Brain microvascular endothelial cell (primary cell): ENCODE measurements at places on chromosomes 1 and 21.

DNA sequence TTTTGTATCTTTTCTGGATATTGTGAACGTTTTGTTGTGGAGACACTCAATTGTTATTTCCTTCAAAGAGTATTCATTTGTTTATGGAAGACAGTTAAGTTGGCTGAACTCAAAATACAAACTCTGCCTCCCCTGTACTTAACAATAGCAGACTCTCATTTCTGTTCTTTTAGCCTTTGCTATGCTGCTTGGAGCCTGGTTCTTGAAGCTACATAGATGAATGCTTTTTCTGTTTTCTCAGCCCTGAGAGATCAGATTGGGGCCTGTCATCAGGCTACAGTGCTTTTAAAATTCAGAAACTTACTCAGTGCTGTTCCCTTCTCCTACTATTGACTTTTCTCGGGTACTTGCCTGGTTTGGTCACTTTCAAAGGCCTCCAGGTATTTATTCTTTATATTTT lies 215.7 kb upstream of the LYPLAL1 start:
- DNase-seq = no peak

GRCh38 chr1:52906135-52906603 lies 15.4 kb downstream of the ECHDC2 start:
- no peak for DNase-seq

- DNase-seq = peak; percentile 46
Measured at GRCh38 chr1:235908742-235909520, 42.2 kb upstream of the LYST start.

- no peak for DNase-seq
Measured at GRCh38 chr21:45852886-45853400, 128.6 kb upstream of the COL6A1 start.

DNA sequence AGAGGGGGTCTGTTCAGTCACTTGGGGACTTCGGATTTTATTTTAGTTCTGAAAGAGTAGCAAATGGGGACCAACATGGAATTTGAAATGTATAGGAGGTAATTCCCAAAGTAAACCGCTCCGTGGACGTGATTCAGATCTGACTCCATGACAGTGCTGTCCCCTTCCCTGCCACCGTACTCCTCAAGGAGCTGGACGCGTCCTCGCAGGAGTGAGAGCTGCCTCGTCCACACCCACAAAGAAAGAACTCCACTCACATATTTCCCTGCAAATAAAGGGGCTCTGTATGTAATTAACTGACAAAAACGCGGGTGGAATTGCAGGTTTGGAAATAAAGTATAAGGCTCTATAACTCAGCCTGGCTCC lies 183.6 kb downstream of the ETS2 start:
- DNase-seq = no peak

DNA sequence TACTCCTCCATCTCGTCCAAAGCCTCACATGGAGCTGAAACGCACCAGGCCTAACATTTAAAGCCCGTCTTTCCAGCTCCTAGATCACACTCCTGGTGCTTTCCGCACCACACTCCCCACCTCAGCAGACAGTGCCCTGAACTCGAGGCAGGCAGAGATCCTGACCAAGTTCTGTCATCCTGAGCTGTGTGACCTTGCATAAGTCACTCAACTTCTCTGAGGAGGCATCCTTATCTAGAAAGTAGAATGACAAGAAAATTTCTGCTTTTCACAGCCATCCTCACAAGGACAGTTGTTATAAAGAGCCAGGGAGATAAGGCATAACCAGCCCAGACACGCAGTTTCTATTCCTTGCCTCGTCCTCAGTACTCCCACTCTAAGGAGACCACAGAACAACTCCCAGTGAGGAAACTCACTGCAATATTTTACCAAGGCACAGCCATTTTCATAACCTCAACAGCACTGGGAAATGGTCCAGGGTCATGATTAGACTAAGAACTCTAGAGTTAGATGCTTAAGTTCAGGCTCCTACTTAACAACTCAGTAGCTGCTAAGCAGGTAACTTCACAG lies 3.1 kb downstream of the LRP8 start:
- no peak for DNase-seq

DNA sequence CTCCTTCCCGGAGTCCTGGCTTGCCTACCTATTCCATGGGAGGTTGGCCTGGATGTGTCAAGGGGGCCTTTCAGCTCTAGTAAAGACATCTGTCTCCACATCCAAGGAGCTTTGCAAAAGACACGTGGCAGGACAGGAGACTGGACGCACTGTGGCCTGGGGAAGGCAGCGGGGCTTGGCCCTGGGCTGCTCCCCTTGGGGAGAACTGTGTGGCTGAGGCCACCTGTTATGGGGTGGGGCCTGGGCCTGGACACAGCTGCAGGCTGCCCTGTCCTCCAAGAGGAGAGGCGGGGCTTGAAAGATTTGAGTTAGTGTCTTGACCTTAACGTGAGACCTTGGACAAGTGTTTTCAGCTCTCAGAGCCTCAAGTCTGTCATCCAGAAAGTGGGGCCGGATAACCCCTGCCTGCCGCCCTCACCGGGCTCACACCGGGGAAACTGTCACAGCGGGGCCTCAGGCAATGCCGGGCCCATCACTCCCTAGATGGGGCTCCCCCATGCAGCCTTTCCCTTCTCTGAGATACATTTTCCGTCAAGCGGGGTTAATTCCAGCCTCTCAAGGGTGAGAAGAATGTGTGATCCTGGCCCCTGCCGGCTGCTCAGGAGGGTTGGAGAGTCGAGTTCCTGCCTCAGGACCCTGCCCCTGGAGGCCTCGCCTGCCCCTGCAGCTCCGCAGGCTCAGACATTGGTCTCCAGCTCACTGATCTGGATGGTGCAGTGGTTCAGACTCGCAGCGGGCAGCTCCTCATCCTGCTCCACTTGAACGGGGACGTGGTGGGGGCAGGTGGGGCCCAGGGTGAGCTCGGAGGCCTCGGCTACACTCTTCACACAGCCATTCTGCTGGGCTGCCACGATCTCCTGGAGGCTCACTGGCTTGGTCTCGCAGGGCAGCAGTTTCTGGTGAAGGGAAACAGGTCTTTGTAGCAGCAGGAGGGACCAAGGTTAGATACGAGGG lies 25.6 kb downstream of the PODN start:
- no peak for DNase-seq

DNA sequence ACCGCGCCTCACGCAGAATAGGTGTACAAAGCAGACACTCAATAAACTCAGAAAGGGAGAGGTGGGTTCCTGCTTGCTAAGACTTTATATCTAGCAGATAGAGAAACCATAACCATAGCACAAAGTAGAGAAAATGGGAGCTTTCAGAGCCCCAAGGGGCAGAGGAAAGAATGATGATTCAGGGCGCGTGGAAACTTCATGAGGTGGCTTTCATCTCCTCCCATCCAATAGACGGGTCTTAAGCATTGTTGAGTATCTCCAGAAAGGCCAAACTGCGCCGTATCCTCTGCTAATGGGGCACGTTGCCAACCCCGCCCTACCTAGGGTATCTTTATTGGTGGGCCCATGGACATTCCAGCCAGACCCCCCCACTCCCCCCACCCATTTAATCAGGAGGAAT lies 778 bp upstream of the MIXL1 start:
- DNase-seq = no peak

DNA sequence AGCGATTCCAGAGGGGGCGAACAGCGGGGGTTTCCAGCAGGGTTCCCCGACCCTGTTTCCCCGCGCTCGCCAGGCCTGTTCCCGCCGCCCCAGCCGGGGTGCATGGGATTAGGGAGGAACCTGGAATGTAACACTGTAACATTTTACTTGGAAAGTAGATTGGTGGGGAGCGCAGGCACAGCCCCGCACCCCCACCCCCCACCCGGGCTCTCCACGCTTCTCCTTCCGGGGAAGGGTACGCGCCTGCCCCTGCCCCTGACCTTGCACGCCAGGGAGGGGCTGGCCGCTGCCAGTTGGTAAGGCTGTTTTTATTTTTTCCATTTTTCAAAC lies 427 bp downstream of the FAM3B start:
- no peak for DNase-seq

DNA sequence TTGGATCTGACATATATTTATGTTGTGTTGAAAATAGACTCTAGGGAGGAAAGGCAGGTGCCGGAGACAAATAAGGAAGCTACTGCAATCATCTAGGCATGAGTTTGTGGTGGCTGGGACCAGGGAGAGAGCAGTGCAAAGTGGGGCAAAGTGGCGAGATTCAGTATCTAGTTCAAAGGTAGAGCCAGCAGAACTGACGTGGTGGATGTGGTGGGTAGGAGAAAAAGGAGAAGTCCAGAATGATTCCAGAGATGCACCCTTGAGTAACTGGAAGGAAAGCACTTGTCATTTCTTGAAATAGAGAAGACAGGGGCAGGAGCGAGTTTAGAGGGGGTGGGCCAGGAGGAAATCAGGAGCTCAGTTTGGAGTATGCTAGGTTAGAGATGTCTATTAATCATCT lies 275.2 kb downstream of the KAZN start:
- no peak for DNase-seq

DNA sequence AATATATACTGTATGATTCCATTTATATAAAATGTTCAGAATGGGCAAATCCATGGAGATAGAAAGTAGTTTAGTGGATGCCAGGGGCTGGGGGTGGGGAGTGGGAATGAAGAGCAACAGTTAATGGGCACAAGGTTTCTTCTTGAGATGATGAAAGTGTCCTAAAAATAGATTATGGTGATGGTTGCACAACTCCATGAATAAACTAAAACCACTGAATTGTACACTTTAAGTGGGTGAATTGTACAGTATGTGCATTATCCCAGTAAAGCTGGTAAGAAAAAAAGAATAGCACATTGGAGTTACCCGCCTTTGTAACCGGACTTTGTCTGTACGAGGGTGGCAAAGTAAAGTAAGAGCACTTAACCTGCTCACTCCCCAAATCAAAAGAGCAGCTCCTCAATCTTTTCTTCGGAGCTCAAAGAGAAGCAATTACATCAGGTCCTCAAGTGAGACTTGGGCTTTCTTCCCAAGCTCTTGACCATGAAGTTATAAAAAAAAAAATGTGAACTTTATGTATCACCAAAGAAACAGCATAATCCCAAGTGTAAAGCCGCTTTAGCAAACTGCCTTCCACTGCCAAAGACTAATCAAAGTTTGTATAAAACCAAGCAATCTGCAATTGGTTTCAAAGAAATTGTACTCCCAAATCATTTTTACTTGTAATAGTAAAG lies 32.1 kb downstream of the ALDH9A1 start:
- DNase-seq = no peak

- peak; percentile 54 for DNase-seq
Measured at GRCh38 chr1:18954270-18955071, 2.0 kb downstream of the IFFO2 start.

DNA sequence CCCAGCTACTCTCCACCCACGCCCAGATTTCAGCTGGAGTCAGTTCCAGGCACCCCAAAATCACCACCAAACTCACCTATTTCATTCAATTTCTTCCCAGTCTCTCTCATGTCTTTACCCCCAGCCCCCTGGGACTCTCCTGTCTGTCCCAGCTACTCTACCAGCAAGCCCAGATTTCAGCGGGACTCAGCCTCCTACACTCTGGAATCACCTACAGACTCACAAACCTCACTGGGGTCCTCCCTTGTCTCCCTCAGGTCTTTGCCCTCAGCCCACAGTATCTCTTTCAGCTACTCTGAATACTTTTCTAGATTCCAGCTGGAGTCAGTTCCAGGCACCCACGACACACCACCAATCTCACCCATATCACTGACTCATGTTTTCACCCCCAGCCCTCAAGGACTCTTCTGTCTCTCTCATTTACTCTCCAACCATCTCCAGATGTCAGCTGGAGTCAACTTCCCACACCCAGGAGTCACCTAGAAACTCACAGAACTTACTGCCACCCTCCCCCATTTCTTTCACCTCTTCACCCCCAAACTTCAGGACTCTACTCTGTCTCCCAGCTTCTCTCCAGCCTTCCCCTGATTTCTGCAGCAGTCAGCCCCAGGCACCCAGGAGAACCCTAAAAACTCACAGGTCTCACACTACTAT lies 1529.3 kb upstream of the TPTE start:
- no peak for DNase-seq

GRCh38 chr1:29657816-29658215 lies 421.5 kb downstream of the PTPRU start:
- DNase-seq = no peak

DNA sequence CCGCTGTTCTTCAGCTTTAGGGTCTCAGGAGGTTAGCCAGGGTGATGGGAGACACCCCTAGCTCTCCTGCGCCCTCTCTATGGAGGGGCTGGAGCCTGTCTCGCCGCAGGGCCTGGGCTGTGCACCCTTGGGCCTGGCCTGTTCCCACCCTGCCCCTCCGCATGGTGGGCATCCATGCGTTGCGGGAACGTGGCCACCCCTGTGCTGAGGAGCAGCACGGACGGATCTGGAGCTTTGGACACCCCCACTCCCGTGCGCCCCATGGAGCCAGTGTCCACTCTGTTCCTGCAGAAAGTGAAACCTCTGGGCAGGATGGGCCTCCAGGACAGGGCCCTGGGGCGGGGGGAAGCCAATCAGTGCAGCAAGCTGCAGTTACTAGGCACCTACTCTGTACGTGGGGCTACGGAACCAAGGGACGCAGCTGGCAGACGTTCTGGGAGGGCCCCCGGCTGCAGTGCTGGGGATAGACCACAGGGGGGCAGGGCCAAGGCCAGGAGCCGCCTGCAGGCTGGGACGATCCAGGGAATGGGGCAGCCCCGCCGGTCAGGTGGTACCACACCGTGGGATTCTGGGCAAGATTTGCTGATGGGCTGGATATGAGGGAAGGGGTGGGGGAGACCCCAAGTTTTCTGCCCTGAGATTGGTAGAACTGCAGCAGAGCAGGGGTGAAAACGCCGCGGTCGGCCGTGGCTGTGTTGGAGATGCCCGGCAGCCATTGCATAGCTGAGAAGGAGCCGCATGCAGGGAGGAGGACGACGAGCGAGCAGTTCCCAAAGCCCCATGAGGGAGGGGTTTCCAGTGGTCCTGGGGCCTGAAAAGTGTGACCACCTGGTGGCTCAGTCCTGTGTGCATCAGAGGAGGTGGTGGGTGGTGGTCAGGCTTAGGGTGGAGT lies 43.3 kb downstream of the TP73 start:
- DNase-seq = peak; percentile 23

- no peak for DNase-seq
Measured at GRCh38 chr1:192627901-192628300, 8.0 kb upstream of the RGS13 start.

DNA sequence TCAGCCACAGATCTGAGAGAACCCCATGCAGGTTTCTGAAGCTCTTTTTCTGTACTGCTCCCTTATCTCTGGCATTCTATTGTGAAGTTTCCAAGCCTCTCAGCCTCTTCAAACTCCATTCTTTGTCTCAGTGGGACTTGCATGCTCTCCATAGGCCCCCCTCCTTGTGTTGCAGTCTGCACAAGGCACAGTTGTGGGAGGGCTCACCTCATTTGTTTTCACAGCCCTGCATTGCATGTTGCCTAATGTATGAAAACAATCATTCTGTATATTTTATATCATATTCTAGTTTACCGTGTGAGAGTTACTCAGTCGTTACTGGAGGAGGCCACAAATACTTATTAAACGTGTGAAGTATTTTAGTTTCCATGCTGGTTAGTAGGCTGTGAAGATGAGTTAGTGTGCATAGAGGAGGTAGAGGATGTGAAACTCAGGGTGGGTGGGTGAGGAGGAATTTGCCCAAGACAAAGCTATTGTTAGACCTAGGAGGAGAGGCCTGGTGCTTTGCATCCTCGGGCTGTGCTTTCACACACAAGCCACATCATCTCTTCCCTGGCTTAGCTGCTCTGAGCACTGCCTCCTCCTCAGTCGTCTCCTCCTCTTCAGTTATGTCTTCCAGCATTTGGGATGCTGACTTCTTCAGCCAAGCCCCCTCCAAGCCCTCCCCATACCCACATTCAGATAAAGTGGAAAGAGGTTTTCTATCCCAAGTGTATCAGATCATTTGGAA lies 7.8 kb upstream of the CHI3L2 start:
- no peak for DNase-seq
